ENCODE measurements at places on chromosomes 12 and 14.

- no peaks in the 10 kb centered on the region for H3K36me3 ChIP-seq
- H3K27me3 ChIP-seq: no peaks in the 10 kb centered on the region
- no peaks in the 10 kb centered on the region for H3K4me1 ChIP-seq
Observed at GRCh38 chr12:78697817-78698415, 166.7 kb upstream of the SYT1 start.

DNA sequence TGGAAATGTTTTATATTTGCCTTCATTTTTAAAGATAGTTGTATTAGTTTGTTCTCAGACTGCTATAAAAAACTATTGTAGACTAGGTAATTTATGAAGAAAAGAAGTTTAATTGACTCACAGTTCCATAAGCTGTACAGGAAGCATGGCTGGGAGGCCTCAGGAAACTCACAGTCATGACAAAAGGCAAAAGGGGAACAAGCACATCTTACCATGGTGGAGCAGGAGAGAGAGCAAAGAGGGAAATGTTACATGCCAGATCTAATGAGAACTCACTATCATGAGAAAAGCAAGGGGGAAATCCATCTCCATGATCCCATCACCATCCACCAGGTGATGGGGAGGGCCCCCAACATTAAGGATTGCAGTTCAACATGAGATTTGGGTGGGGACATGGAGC lies 35.5 kb upstream of the UNC79 start:
- no peaks in the 10 kb centered on the region for H3K4me1 ChIP-seq
- no peak overlapping the region for H3K4me3 ChIP-seq
- H3K27me3 ChIP-seq: peaks cover 14% of the 10 kb centered on the region
- no peak for DNase-seq
- no peaks in the 10 kb centered on the region for H3K36me3 ChIP-seq
- no peak overlapping the region for H3K27ac ChIP-seq

DNA sequence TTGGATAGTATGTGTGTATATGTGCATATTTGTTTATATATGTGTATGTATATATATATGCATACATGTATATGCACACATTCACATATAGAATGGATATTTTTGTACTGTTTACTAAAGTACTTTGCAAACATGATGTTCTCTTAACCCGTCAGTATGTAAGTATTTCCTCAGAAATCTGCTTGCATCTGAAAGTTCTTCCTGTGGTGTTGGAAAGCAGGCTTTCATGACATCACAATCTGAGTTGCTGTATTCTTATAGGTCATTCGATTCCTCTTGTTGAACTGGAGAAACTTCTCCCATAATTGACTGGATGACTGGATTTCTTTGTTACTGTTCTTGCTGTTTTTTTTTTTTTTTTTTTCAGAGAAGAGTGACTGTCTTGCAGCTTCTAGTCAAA lies 29.1 kb downstream of the GABARAPL1 start:
- H3K4me1 ChIP-seq: peaks cover 21% of the 10 kb centered on the region
- no peaks in the 10 kb centered on the region for H3K27me3 ChIP-seq

DNA sequence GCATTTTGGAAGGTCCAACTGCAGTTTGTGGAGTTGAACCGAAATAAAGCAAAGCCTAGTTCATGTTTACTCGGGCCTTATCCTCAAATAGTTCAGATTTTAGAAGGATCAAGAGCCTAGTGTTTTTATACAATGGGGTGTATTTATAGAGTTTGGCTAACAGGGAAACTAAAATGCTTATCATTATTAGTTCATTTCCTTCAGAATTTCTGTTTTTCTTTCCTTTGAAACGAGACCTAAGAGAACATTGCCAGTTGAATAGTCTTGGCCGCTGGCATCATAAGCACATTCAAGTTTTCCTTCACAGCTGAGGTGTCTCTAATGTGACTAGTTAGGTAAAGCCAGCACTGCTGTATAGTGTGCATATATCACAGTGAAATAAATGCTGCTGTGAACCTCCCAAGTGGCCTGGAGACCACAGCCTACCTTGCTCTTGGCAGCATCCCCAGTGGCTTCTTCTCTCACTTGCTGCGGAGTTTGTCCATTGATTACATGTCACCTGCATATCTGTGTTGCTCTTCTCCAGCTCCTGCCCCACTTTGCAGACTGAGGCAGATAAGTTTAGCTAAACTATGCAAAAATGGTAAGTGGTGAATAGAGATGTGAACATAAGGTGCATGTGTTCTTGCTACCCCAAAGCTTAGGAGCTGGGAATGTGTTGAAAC lies 88.8 kb downstream of the ANO6 start:
- H3K4me1 ChIP-seq: no peaks in the 10 kb centered on the region
- H3K36me3 ChIP-seq: peaks cover 22% of the 10 kb centered on the region
- DNase-seq: no peak
- no peaks in the 10 kb centered on the region for H3K27me3 ChIP-seq
